A172 (cell line): ENCODE measurements at places on chromosomes 1 and 21. TPM values are rescaled to one million over a fixed set of nuclear protein-coding genes. Genes with fewer than 3 reads are reported as not detected.

Gene DISP3
- 0.14 TPM in 2 replicates for total RNA-seq

Gene NES
- total RNA-seq, result 60.4 and 105 TPM in 2 replicates

Gene ELF3
- 8.9 and 39.4 TPM in 2 replicates for total RNA-seq

Gene MEGF6
- 21.7 and 22.4 TPM in 2 replicates for total RNA-seq

Gene TMEM79
- 7.9 and 8.6 TPM in 2 replicates for total RNA-seq

Gene LCE1A
- not detected in 2 replicates for total RNA-seq

Gene POGZ
- total RNA-seq, result 29.1 and 30.3 TPM in 2 replicates

Gene SUCO
- 27.8 and 31.4 TPM in 2 replicates for total RNA-seq

Gene PLPPR4
- 0.29 and 0.57 TPM in 2 replicates for total RNA-seq

Gene TNNT2
- 0.45 and 2.9 TPM in 2 replicates for total RNA-seq

Gene TEKT2
- not detected in 2 replicates for total RNA-seq
